ENCODE measurements at places on chromosomes 11 and 22. TPM values are rescaled to one million over a fixed set of nuclear protein-coding genes. Genes with fewer than 3 reads are reported as not detected.

TRMT2A gene
- total RNA-seq = 31.3 TPM

CARD16 gene
- 27.9 TPM for total RNA-seq

OR4D5 gene
- not detected for total RNA-seq

CDCA5 gene
- total RNA-seq = 0.69 TPM

OR51I1 gene
- total RNA-seq = not detected

MB gene
- 10,013 TPM for total RNA-seq

GRIK4 gene
- total RNA-seq = not detected

CHRDL2 gene
- 13.4 TPM for total RNA-seq

FREY1 gene
- 0.44 TPM for total RNA-seq

CCDC73 gene
- not detected for total RNA-seq

DAGLA gene
- total RNA-seq = 2.4 TPM

GGTLC2 gene
- not detected for total RNA-seq

CSNK2A3 gene
- total RNA-seq = 1.4 TPM

MIOX gene
- not detected for total RNA-seq

CXCR5 gene
- not detected for total RNA-seq

E2F8 gene
- 4.2 TPM for total RNA-seq

KDELR3 gene
- 15.5 TPM for total RNA-seq

RABL2B gene
- 6.4 TPM for total RNA-seq

ROBO4 gene
- 20.3 TPM for total RNA-seq

TESMIN gene
- 0.90 TPM for total RNA-seq

CADM1 gene
- total RNA-seq = 45.8 TPM

PAK1 gene
- 2.9 TPM for total RNA-seq

RBM7 gene
- total RNA-seq = 23.9 TPM

GGT5 gene
- total RNA-seq = 15.5 TPM

OR1S2 gene
- not detected for total RNA-seq

ACTN3 gene
- total RNA-seq = not detected

CRYBB2 gene
- not detected for total RNA-seq

TST gene
- total RNA-seq = 143 TPM

SHANK2 gene
- total RNA-seq = not detected

EMID1 gene
- total RNA-seq = 0.54 TPM

TUBA8 gene
- total RNA-seq = 58.9 TPM

TEX12 gene
- total RNA-seq = not detected

CRYAB gene
- total RNA-seq = 7,122 TPM

SMCO4 gene
- 40.8 TPM for total RNA-seq

LARGE2 gene
- total RNA-seq = not detected

MAP6 gene
- total RNA-seq = 3.0 TPM

IRAG1 gene
- total RNA-seq = 6.0 TPM

PTPRCAP gene
- total RNA-seq = 1.3 TPM

XPNPEP3 gene
- total RNA-seq = 15.8 TPM

PNPLA2 gene
- total RNA-seq = 348 TPM

KRTAP5-11 gene
- total RNA-seq = not detected

CAT gene
- total RNA-seq = 116 TPM

TRPC6 gene
- 0.37 TPM for total RNA-seq

SAA2 gene
- total RNA-seq = 0.56 TPM
